Skin of body (tissue), 3 donors: ENCODE measurements at places on chromosomes 16 and 17.

- no peak for DNase-seq
Observed at GRCh38 chr16:11892761-11893160, 23.0 kb downstream of the GSPT1 start.

DNA sequence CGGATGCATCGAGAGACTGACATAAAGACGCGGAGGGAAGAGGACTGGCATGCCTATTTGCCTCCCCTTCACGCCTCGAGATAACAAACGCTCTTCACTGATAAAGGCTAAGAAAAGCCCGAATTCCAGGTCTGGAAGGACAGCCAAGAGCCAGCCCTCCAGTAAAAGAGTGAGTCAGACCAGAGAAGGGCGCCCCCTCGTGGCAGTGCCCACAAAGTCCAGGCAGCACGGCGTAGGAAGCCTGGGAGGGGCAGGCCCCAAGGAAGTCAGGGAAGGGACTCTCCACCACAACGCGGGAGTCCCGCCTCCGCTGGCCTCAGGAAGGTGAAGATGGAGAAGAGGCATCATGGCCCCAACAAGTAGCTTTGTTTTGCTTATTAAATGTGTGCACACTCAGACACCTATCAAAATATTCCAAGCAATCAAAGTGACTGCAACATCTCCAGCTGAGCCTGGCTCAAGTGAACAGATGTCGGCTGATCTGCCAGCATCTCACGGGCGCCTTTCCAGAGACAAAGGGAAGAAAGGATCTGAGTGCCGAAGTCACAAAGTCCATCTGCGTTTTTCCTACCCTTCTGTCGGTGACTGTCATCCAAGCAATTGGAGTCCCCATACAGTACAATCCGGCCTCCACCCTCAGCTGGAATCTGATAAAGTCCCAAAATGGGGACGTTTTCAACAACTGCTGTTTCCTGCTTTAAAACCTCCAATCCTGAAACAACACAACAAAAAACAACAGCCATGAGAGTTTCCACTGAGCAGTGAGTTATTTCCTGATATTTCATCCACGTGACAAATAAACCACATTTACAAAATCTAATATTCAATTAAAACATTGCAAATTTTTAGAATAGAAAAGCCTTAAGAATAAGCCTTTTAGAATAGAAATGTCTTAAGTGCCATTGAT is 20.4 kb upstream of the SLC38A8 start:
- no peak for DNase-seq

DNA sequence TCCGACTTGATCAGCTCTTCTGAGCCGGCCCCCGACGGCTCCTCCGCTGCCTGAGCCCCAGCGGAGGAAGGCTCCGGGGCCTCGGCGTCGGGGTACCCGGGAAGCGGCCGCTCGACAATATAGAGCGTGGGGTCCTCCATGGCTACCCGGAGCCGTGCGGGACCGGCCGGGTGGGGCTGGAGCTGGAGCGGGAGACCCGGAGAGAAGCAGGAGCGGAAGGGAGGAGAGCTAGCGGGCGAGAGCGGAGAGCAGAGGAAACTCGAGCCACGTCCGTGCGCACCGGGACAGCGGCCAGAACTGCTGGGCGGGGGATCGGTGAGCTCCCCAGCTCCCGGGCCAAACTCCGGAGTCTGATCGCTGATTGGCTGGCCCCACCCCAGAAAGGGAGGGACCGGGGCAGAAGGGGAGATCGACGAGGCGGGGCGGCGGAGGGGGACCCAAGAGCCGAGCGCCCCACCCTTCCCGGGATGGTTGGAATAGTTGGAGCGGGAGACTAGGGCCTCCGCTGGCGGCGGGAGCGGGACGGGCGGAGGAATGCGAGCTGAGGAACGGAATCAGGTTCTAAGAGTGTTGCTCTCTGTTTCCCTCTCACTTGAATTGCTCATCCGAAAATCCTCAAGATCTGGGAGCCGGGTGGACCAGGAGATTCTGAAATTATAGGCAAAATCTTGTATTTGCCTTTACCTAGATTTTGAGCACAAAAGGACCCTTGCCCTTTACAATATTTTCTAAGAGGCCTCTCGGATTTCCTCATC is at the start of gene CAVIN1:
Gene CAVIN1 (minus strand): TSS at position 299 of the 755 bp plus-strand sequence. CDS start 159 bp downstream, at position 140.
- peak; percentile 98 for DNase-seq

DNA sequence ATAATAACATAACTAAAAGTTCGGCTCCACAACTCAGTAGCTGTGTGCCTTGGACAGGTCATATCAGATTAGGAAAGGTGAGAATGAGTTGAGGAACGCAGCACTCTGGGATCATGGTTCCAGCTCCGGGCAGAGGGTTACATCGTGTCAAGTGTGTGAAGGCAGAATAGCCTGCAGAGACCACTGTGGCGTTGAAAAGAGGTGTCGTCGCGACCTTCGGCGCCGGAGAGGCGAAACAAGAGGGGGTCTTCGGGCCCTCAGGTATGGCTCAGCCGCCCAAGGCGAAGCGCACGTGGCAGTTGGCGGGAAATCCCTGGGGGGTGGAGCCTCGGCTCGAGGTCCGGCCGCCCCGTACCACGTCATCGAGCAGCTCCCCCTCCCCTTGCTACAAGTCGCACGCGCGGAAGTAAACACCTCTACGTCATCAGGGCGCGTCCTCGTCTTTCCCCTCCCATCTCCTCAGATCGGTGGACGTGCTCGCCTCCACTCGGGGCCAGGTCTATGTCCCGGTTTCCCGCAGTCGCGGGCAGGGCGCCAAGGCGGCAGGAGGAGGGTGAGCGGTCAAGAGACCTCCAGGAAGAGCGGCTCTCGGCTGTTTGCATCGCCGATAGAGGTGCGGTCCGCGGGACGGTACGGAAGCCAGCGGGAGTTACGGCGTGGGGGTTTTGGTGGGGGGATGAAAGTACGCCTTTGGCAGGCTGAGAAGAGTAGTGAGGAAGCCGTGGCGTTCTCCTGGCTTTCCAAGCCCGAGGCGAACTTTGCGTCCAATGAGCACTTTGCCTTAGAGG is at the start of gene DHX40:
Gene DHX40 (plus strand): TSS at position 440 of the 788 bp plus-strand sequence. CDS start 62 bp downstream, at position 502.
- peak; percentile 96 for DNase-seq

DNA sequence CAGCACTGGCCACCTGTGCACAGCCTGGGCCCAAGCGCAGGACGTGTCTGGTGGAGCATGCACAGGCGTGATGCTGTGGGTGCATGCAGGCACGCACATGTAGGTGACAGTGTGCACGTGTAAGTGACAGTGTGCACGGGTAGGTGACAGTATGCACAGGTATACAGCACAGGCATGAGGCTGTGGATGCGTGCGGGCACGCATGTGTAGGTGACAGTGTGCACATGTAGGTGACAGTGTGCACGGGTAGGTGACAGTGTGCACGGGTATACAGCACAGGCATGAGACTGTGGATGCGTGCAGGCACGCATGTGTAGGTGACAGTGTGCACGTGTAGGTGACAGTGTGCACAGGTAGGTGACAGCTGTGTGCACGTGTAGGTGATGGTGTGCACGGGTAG is 7.9 kb downstream of the RPUSD1 start:
- DNase-seq: no peak

GRCh38 chr16:23950898-23951297 is 115.1 kb downstream of the PRKCB start:
- DNase-seq: no peak

DNA sequence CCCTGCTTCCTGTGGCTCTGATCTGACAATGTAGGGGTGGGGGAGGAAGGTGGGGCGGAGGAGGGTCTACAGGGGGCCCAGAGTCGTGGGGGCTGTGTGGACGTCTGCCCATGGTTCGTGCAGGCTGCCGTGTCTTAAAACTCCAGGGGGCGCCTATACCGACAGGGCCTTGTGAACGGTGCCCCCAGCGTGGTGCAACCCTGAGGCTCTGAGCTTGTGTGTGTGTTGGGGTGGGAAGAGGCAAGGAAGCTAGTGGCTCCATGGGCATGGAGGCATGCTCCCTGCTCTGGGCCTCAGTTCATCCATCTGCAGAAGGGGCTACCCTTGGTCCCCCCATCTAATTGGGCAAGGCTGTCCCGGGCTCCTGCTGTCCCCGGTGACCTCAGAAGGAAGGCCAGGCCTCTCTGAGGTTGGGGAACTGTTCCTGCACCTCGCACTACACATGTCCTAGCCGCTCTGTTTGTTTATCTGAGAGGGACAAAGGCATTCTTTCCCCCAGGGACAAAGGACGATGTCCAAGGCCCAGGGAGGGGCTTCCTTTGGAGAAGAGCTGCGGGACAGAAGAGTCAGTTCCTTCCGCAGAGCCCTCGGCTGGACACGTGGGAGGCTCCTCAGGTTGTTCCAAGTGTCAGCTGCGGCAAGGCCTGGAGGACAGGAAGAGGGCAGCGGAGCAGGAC is 13.5 kb downstream of the CA4 start:
- DNase-seq: no peak

- DNase-seq: no peak
Observed at GRCh38 chr16:2250652-2251295, 613 bp downstream of the ECI1 start.

GRCh38 chr16:30748634-30749445 is 615 bp downstream of the PHKG2 start:
- no peak for DNase-seq

DNA sequence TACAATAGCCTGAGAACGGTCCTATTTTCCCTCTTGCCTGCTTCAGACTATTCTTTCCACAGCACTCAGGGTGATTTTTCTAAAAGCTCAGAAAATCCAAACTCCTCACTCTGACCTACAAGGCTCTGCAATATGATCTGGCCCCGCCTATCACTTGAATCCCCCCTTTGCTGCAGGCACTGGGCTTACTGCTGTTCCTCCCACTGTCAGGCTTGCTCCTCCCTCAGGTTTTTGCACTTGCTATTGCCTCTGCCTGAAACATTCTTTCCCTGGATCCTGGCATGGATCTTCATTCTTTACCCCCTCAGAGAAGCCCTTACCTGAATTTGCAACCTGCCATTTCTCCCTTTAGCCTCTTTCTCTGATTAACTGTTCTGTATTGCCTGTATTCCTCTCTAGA is 52.3 kb downstream of the RPGRIP1L start:
- no peak for DNase-seq

- DNase-seq: no peak
Observed at GRCh38 chr16:81620796-81621195, 158.3 kb upstream of the PLCG2 start.
